ENCODE measurements at places on chromosomes 2 and 18.

DNA sequence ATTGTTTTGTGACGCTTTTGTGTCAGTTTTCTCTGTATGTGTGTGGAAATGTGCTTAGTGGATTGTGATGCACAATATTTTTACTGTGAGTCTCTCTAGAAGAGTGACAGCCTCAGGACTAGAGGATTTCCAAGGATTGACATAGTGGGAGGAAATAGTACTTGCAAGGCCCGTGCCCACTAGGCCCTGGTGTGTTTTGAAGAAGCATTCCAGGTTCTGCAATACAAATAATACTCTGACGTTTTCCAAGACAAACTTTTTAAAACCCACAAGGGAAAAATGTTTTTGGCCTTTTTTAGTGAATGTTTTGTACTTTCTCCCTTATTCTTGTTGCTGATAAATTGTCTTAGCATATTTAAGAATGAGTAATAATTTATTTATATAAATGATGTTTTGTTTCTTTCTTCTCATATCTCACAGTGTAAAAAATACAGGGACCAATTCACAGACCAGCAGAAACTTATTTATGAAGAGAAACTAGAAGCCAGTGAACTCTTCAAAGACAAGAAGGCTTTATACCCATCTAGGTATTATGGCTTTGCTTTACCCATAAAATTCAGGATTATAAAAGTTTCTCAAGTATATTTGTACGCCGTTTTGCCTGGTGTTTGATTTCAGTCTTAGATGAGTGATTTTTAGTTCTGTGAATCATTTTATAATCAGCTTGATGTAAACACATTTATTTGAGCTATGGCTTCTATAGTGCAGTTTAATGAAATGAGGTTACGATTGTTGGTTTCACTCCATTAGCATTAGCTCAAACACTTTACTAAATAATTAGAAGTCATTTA is 165.6 kb downstream of the MYO1B start:
- no peak for DNase-seq

- no peak for DNase-seq
Observed at GRCh38 chr2:227973241-227973640, 101.8 kb downstream of the DAW1 start.

DNA sequence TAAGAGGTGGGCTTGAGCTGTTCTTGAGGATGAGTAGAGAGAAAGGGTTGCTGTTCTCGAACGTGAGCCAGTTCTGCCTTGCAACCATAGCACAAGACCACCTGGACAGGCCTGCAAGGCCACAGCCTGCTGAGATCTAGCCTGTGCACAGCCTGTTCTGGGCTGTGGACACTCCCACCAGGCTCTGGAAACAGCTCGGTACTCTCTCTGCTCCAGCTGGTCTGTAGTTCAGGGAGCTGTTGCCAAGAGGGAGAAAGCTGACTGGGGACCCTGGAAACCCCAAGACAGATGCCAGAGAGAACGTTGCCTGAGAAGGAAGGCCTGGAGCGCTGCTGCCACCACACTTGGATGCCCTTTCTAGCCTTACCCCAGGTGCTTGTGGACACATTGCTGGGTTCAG is 69.8 kb downstream of the CTIF start:
- no peak for DNase-seq

DNA sequence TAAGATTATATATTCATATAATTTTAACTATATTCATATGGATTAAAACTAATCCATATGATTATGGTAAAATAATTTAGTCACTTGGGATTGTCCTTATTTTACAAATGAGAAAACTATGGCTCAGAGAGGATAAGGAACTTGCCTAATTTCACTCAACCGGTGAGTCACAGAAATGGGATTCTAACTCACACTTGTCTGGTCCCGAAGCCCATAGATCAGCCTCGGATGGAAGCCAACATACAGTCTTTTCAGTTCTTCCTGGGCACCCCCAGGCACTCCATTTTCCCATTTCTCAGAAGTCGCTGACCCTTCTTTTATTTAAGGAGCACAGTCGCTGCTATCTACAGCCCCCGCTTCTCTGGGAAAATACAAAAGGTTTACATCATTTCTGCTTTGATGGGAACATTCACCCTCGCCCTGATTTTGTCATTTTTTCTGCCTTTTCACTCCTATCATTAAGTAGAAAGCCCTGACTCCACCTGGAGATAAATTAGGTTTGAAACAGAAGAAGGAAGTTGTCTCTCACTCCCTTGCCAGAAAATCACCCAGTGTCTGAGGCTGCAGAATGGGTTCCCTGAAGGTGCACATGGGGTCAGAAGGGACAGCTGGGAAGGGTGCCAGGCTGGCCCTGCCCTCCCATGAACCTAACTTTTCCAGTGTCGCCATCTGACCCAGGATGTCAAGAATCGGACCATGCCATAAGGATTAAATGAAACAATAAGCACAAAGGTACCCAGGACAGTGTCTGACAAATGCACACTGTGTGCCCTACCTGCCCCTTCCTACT is 36.6 kb downstream of the CYP1B1 start:
- no peak for DNase-seq

- no peak for DNase-seq
Observed at GRCh38 chr18:39647627-39648534, 2082.3 kb upstream of the CELF4 start.

DNA sequence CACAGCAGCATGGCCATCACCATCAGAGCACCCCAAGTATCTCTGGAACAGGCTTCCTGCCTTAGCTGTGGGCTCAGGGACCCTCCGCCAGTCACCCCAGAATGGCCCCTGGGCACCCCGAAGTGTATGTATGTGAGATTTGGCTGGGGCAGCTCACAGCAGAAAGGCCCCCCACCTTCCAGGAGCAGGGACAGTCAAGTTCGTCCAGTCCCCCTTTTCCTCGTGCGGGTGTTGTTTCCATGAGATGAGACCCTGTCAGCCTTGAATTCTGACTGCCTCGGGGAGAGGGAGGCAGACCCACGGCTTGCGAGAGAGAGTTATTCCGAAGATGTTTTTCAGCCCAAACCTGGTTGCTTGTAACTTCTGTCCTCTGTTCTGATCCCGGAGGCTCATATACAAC is 290.9 kb upstream of the HDAC4 start:
- DNase-seq, result no peak

DNA sequence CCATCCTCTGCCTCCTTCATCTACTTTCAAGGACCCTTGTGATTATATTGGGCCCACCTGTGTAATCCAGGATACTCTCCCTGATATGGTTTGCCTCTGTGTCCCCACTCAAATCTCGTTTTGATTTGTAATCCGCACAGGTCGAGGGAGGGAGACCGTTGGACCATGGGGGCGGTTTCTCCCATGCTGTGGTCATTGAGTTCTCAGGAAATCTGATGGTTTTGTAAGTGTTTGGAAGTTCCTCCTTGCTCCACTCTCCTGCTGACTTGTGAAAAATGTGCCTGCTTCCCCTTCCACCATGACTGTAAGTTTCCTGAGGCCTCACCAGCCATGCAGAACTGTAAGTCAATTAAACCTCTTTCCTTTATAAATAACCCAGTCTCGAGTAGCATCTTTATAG is 42.0 kb upstream of the EML6 start:
- DNase-seq, result no peak

DNA sequence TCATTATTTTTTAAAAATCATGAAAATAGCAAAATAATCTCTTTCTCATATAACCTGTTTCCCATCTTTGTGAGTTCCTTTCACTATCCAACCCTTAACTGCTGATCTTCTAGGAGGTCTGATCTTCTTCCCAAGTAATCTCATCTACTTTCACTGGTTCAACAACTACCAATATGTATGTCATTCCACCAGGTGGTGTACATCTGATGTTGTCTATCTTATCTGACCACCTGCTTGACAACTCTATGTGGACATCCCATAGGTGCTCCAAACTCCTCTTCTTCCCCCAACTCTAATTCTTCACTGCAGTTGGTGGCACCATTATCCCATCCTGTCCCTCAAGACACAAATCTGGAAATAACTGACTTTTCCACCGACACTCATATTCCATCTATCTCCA is 62.5 kb downstream of the FAM228A start:
- no peak for DNase-seq

DNA sequence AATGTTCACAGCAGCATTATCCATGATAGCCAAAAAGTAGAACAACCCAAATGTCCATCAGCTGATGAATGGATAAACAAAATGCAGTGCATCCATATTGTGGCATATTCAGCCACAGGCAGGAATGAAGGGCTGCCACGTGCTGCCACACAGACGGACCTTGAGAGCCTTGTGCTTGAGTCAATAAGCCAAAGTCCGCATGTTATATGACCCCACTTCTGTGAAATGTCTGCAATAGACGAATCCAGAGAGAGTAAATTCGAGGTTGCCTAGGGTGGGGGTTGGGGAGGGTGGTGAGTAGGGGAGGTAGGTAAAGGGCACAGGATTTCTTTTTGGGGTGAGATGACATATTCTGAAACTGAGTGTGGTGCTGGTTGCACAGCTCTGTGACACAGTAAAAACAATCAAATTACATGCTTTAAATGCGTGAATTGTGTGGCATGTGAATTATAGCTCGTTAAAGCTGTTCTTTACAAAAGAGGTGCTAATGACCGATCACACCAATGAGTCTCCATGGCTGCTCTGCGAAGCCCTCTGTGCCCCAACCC is 38.9 kb upstream of the LDLRAD4 start:
- no peak for DNase-seq

- no peak for DNase-seq
Observed at GRCh38 chr18:58501066-58501896, 127.6 kb downstream of the ALPK2 start.

GRCh38 chr2:119155633-119156032 is 2.9 kb downstream of the C1QL2 start:
- no peak for DNase-seq

- no peak for DNase-seq
Observed at GRCh38 chr2:132904142-132904842, 234.3 kb upstream of the LYPD1 start.

DNA sequence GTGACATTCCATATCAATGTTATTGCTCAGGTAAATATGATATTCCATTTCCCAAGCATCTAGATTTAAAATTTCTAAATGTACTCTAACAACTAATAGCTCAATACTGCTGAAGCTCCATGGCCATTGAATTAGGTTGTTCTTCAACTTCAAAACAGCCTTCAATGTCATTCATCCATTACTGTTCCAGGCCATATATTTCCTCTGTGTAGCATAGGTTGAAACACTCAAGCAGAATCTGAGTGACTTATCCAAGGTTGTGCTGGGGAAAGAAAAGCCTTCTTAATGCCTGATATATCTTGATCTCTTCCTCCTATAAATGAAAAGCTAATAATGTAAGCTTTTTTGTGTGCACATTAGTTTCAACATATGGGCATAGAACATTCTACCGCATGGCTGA is 142.1 kb upstream of the ARL4C start:
- DNase-seq, result no peak

- no peak for DNase-seq
Observed at GRCh38 chr2:120236791-120237190, 13.6 kb upstream of the TMEM185B start.

- peak; percentile 54 for DNase-seq
Observed at GRCh38 chr2:126527836-126528490, 128.0 kb upstream of the GYPC start.

- no peak for DNase-seq
Observed at GRCh38 chr2:220334871-220335590, 707.6 kb downstream of the SLC4A3 start.

DNA sequence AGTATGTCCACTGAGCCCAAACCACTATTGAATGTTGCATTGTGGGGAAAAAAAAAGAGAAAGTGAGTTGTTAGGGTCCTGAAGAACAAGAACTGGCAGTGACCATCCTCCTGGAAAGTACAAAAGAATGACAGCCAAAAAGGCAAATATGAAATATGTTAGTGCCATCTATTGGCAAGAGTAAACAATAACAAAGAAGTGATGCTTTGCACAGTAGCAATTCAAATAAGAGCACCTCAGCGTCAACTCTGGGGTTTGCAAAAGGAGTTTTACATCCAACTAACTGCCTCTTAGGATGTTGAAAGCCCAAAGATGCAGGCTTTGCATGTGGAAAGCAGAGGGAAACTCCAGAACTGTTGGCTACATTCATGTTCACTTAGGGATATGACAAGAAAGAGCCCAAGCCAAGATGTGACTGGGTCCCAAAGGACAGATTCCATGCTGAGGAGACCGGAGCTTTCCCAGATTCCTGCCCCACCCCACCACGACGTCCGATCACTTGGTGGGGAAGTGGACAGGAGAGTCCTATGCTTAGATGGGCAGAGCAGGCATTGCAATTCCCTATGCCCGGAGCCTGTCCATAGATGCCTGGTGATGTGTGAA is 15.6 kb downstream of the TRABD2A start:
- no peak for DNase-seq

- no peak for DNase-seq
Observed at GRCh38 chr2:3557639-3558204, 411 bp downstream of the RNASEH1 start.

GRCh38 chr2:8574196-8575037 is 107.4 kb upstream of the ID2 start:
- no peak for DNase-seq

GRCh38 chr18:51107082-51107481 is 77.1 kb downstream of the SMAD4 start:
- DNase-seq, result no peak

DNA sequence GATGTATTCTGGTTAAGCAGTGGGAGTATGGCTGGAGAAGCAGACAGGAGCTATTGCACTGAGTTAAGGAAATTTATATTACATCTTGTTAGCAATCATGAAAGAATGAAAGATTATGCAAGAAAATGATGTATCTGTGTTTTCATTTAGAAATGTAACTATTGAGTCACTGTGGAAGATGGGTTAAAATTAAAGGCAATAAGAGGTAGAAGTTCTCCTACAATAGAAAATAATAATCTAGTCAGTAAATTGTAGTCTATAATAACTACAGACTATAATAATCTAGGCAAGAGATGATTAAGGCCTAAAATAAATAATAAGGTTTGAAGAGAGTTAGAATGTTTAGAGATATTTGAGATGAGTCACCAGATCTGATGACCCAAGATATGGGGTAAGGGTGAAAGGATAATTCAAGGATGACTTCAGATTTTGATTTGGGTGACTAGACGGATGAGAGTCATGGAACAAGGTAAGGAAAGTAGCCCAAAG is 371.9 kb upstream of the KCNH7 start:
- DNase-seq, result no peak

- DNase-seq, result peak; percentile 29
Observed at GRCh38 chr2:144324446-144325045, 195.4 kb downstream of the ZEB2 start.

- DNase-seq, result no peak
Observed at GRCh38 chr2:113679457-113679856, 52.4 kb downstream of the RABL2A start.

- DNase-seq, result no peak
Observed at GRCh38 chr2:212465456-212465855, 73.1 kb downstream of the ERBB4 start.

GRCh38 chr18:69951182-69951581 is 3.5 kb upstream of the CD226 start:
- no peak for DNase-seq

DNA sequence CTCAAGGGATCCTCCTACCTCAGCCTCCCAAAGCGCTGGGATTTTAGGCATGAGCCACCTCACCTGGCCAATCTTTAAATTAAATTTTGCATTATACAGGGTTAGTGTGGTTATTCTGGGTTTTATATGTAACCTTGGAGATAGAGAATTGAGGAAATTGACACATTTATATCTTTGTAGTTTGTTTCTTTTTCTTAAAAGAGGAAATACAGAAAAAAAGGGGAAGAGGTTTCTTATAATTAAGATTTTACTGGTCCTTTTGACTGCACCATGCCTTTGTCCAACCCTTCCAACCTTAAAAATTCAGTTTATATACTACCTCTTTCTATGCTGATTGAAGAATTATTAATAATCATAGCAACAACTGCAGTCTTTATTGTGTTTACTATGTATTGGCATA is 210.1 kb upstream of the STON1 start:
- no peak for DNase-seq

- DNase-seq, result no peak
Observed at GRCh38 chr2:144449028-144449406, 70.9 kb downstream of the ZEB2 start.

All from stimulated activated naive CD8-positive, alpha-beta T cell treated with anti-CD3 and anti-CD28 coated beads, Interleukin-15, amount 100 ng/mL, for 72 hours (primary cell).